ENCODE measurements at places on chromosomes 7 and 10.
A peak's percentile ranks its signal among the peaks of the same experiment; 100 is the strongest.

DNA sequence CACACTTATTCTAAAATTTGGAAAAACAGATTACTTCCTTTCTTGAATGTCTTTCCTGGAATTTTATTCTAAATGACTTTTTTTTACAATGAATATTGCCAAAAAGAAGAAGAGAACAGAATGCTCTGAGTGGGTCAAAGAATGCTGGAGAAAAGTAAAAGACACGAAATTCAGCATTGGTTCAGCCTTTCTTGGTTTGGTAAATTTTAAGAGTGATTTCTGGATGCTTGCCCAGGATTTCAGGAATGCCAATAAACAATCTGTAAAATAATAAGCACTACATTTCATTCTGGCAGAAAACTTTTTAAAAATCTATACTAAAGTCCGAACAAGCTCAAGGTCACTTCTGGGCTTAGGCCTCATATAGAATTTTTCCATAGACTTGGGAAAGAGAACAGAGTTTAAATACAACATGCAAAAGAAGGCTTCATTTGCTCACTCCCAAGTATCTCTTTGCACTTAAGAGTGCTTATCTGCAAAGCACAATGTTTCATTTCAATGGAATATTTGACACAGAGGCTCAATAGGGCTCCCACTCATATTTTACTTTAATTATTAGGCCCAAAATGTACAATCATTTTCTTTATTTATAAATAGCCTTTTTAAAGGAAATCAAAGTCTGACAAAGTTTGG lies 359.5 kb upstream of the ANKRD30A start:
- DNase-seq: peak; percentile 67

- peak; percentile 74 for DNase-seq
Observed at GRCh38 chr7:28955718-28956607, 2.2 kb downstream of the TRIL start.

DNA sequence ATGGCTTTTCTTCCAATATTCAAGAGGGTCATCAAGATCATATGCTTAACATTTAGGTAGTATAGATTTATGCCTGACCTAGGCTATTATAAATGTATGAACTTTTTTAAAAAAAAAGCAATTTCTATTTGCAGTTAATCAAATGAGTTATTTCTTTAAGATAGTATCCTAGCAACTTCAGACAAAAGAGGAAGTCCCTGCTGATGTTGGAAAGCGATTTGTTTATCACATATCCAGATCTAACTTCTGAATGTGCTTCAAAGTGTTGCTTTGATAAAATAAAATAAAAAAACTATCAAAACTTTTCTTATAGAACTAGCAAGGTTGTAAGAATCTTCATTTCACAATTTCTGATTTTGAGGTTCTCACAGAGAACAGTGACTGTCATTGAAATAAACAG lies 401.9 kb upstream of the PHF14 start:
- DNase-seq: no peak

DNA sequence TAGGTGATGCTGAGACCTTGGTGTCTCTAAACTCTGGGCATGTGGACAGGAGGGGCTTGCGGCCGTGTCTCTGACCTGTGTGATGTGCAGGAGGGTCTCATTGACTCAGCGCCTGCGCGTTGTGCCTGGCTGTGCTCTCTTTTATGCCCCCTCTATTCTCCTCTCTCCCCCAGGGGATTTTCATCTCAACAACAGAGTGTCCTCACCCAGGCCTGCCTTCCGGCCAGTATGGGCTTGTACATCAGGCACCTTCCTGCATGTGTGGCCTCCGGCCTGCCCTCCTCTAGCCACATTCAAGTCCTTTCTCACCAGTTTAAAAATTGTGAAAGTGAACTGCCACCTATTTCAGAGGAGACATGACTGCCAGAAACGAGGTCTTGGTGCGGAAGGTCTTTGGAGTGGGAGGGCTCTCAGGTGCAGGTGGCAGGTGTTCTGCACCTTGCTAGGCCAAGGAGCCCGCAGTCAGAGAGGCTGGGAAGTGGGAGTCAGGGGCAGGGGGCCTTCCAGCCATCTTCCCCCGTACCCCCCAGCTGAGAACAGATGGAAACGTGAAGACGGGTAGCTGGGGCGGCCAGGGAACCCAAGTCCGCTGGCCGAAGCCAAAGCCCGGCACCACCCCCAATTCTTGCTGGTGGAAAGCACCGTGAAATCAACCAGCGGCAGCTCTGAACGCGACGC lies 531 bp upstream of the INTS15 start:
- DNase-seq: no peak

DNA sequence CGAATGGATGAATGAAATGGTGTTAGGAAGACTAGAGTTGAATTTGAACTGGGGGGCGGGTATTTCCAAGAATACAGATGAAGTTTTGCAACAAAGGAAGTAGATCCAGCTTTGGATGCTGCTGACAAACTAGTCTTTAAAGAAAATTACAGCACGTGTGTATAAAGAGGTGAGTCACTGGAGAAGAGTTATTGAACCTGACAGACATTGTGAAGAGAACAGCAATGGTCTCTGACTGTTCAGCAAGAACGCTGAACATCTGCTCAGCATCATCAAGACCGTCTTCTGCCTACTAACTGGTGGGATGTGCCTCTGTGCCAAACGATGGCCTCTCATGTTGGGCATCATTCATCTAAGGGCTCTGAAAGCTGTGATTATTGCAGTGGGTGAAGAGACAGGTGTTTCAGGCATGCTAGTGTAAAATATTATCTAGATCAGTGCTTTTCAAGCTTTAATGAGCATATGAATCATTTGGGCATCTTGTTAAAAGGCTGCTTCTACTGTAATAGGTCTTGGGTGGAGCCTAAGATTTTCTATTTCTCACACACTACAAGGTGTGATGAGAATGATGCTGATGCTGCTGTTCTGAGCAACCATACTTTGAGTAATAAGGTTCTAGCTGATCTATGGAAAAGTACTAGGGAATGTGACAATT lies 291.3 kb downstream of the PTEN start:
- DNase-seq: peak; percentile 70

GRCh38 chr10:70405037-70405824 lies 1.3 kb downstream of the EIF4EBP2 start:
- DNase-seq: peak; percentile 98

- no peak for DNase-seq
Observed at GRCh38 chr7:99083733-99084132, 60.2 kb downstream of the SMURF1 start.

DNA sequence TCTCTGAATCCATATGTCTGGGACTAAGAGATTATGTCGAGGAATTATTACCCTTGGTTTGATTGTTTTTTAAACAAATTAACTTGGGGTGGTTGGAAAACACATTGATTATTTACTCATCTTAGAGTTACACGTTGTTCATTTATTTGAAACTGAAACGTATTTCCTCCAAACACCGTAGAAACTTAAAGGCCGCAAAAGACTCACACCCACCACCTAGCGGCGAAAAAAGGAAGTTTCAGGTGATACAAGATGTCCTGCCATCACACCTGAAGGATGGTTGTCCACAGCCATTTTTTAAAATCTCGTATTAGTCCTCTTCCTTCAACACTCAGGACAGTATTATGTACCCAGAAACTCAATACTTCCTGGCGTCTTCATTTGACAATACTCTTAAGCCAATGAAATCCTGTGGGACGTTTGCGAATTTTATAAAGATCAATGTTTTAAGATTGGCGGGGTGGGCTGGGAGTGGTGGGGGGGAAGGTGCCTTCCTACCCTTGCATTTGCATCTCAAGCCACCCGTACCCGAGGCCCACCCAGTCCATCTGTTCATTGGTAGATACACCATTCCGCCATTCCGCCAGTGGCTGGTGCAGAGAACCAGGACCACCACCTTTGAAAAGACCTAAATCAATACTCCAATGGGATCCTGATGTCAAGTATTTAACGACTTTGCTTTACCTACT lies 1.4 kb upstream of the LCOR start:
- DNase-seq: peak; percentile 90

DNA sequence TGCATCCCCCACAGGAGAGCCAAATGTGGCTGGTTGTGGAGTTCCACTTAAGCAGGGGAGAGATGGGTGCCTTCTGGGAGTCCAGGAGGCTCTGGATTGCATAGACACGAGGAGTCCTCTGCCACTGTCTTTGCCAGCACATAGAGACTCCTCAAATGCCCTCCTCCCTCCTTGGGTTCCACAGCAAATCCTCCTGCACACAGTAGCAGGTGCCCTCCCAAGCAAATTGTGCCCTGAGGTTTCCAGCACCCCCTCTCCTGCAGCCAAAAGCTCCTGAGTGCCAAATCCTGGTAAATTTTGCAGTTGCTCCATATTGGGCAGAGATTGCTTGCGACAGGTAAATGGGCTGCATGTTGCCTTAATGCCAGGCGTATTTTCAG lies 5.8 kb downstream of the EVX1 start:
- DNase-seq: no peak

GRCh38 chr7:28921822-28922221 lies 36.3 kb downstream of the TRIL start:
- DNase-seq: peak; percentile 89

DNA sequence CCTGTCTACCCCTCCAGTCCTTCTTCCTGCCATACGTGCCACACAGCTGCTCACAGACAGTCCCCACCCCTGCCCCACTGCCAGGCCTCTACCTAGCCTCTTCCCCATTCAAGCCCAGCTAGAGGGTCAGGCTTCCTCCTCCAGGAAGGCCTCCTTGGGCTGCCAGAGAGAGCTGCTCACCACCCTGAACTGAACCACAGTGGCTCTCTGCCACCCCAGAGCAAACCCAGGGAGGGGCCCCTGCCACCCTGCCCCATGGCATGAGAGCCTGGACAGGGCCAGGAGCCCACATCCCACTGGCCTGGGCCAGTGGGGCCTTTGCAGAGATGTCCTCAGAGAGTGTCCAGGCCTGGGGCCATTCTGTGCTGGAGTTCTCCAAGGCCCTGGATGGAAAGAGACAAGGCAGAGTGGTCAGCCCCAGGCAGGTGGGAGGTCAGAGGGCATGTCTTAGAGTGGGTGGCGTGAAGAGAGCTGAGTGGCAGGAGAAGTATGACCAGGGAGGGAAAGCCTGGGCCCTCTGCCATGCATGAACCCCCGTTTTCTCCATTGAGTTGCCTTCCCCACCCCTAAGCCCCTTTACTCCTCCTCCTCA lies 40.4 kb downstream of the TMEM270 start:
- no peak for DNase-seq

DNA sequence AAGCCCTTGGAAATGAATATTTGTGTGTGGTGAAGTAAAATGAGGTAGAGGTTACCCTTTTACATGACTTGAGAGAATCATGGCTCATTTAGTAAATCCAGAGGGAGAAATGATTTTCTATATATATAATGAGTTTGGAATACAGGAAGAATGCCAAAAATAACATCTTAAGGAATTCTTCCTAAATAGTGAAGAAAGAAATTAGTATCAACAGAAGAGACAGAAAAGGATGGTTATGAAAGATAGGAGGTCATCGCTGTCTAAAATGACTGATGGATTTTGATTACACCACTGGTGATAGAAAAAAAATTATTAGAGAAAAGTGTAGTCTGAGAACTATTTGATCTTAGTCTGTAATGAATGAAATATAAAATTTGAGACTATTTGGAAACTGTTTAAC lies 283.0 kb downstream of the ADK start:
- DNase-seq: peak; percentile 30

DNA sequence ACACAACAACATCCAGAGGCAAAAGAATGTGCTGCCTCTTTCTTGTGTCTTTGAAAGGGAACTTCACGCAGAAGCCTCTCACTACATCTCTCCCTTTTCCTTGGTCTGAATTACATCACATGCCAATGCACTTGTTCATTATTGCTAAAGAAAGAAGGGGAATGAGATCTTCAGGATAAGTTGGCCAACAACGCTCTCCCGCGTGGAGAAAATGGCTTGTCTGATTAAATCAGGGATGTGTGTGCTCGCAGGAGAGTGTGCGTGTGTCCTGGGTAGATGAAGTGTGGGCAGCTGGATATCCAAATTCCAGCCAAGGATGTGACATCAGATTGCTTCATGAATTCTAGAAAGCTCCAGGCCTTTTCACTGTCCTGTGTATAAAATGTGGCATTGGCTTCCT lies 541.6 kb upstream of the FZD8 start:
- no peak for DNase-seq

DNA sequence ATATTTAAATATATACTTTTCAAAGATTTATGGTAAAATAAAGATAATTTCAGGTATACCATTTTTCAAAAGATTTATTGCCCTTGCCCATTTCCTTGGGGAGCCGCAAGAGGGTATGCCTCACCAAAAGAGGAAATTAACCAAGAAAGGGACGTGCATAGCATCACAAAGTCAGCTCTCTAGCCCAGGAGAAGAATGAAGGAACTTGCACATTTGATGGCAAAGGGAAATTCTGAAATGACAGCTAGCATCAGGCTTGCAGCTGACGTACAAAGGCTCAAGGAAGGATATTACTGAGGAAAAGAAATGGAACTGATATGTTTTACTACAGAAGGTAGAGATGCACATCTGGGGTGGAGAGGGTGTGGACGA lies 93.6 kb upstream of the RSU1 start:
- DNase-seq: no peak

DNA sequence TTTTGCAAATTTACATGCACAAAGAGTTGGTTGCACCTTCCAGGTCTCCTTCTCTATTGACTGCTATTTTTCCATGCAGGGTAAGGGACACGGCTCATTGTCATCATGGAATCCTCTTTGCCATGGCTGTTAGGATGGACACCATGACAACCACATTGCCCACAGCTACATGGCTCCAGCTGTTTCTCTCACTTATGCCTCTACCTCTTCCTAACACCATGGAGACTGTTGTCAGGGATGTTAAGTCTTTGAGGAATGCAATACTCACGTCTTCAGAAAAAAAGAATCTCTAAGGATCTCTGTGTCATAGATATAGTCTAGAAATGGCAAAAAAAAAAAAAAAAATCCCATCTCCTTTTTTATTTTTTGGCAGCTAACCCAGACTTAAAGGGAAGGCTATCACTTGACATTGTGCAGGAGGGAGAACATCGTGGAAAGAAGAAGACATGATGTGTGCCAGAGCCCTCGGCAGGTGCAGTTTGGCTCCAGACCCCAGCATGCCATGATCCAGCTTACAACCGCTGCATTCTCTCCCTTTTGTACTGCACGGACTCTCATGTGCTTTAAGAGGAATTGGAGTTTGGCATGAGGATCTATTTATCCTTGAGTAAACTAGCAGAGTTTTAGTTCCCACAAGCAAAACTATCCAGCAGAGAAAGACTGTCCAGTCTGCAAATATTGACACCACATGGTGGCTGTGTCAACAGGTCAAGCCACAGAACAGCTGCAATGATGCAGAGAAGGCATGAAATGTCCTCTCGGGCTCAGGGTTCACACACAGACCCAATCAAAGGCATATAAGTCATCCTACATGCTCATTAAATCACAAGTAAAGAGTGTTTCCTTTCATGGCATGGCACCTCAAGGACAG lies 70.8 kb downstream of the FRMD4A start:
- peak; percentile 4 for DNase-seq

DNA sequence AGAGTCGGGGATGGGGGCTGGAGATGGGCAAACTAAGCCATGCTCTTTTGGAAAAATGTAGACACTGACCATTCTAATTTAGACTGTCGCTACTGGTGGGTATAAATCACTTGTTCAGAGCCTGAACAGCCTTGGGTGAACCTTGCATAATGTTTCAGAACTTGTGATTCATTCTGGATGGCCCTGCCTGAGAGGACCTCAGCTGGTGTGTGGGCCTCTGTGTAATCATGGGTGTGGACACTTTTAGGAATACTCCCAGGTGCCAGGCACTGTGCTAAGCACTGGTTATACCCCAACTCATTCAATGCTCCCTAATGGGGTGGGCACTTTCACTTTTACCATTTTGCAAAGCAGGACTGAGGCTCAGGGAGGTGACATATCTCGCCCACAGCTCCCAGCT lies 26.8 kb upstream of the TM9SF3 start:
- peak; percentile 7 for DNase-seq

Data from adipocyte (in vitro differentiated cells).